ENCODE measurements at places on chromosomes 16 and 17.

- DNase-seq, result no peak
These were observed at the start of gene NT5C3B for GRCh38 chr17:41835800-41836549. NT5C3B (minus strand) TSS chr17:41836232; CDS start chr17:41836193, 39 bp downstream.

GRCh38 chr16:70534971-70535370 lies 11.4 kb downstream of the SF3B3 start:
- DNase-seq, result no peak

GRCh38 chr17:67602974-67603373 lies 114.8 kb upstream of the NOL11 start:
- no peak for DNase-seq

GRCh38 chr16:65600629-65601028 lies 478.8 kb upstream of the CDH11 start:
- DNase-seq, result no peak

- DNase-seq, result peak; percentile 33
These were observed 20.6 kb downstream of the MAP3K14 start for GRCh38 chr17:45296003-45296832.

GRCh38 chr17:77802811-77803220 lies 155.7 kb upstream of the TNRC6C start:
- DNase-seq, result no peak
